A549 (cell line): ENCODE measurements at places on chromosomes 7 and 10.

DNA sequence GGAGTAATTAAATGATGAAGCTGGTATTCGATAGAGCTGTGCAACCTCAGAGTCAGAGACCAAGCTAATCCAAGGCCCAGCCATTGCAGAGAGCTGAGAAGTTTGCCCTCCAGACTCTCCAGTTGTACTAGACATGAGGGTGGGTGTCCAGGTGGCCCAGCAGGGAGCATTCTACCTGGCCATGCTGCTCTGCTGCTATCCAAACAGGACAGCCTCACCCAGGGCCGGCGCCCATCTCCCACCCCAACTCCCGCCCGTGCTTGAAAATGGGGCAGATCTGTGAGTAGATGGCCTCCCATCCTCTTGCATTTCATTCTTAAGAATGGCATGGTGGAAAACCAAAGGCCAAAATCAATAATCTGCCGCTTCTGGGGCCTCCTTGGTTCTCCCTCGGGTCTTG lies 124.2 kb downstream of the TCERG1L start:
- no peak for DNase-seq

GRCh38 chr10:32093650-32094049 lies 37.4 kb upstream of the KIF5B start:
- no peak for DNase-seq

DNA sequence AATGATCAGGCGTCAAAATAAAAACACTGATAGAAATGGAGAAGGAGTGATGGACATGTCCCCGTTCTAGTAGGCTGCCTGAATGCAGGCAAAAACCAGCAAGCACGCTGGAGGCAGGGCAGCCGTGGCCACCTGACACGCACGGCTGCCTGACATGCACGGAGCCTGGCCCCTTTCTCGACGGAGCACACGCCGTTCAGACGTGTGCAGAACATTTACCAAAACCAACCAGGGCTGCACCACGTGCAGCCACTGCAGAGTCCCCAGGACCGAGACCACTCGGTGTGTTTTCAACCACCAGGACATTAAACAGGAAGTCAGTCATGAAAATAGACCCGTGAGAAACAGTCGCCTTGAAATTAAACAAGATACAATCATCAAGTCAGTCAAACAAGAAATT lies 61.9 kb upstream of the NKX6-2 start:
- no peak for DNase-seq

DNA sequence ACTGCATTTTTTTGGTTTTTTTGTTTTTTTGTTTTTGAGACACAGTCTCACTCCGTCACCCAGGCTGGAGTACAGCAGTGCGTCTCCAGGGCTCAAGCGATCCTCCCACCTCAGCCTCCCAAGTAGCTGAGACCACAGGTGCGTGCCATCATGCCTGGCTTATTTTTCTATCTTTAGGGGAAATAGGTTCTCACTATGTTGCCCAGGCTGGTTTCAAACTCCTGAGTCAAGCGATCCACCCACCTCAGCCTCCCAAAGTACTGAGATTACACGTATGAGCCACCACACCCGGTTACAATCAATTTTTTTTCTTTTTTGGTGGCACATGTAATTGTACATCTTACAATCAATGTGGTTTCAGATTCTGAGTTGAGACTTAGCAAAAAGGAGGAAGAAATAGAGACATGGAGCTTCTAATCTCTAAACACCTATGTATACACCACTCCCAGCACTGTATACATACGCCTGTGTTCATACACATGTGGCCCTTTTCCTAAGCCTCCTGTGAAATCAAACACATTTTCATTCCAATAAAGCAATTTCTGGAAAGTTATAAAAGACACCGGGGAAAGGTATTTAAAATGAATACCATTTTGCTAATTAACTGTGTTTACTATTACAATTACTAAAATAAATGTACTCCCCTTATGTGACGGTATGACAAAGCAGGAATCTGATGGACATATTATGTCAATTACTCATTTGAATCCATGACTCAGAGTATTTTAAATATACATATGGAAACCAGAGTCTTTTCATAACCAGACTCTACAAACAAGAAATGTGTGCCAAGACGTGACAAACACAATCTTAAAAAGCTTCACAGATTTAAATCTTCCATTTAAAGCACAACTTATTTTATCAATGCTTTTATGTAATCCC lies 40.9 kb downstream of the SMURF1 start:
- DNase-seq, result peak; percentile 50

DNA sequence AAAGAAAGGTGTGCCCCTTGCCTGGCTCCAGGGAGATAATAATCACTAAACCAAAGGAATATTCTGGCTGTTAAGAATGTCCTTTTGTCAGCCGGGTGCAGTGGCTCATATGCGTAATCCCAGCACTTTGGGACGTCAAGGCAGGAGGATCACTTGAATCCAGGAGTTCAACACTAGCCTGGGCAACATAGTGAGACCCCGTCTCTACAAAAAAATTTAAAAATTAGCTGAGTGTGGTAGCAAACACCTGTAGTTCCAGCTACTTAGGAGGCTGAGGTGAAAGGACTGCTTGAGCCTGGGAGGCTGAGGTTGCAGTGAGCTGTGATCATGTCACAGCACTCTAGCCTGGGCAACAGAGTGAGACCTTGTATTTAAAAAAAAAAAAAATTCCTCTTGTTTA lies 74.1 kb downstream of the HERC4 start:
- no peak for DNase-seq

GRCh38 chr7:149873970-149874643 lies 338 bp downstream of the ATP6V0E2 start:
- no peak for DNase-seq

- peak; percentile 25 for DNase-seq
Observed at GRCh38 chr10:99593312-99593711, 26.9 kb downstream of the SLC25A28 start.

DNA sequence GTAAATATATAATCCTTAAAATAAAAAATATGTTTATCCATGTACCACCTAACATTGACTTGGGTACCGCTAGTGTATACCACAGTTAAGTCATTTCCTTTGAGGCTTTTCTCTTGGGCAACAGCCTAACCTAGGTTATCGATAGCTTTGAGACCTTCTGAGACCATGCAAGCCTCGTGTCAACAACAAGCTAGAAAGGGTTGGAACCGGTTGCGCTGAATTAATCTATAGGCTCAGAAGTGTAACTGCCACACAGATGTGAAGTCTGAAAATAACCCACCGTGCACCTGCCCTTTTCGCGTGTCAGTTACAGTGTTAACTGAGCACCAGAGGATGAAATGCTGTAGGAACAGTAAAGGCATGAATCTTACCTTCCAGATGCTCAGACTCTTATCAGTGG lies 59.8 kb downstream of the ARID5B start:
- DNase-seq, result no peak

DNA sequence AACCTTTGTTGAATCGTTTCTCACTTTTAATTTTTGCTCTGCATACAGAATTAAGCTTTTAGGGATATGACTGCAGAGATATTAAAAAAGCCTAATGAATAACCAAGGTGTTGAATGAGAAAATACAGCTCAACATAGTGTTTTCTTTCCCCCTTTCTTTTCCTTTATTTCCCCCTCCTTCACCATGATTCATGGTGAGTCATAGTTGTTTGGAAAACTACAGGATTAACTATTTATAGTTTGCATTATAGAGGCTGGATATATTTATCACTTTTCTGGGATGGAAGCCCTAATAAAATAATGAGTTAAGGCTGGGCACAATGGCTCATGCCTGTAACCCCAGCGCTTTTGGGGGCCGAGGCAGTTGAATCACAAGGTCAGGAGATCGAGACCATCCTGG lies 115.0 kb downstream of the DNAJB9 start:
- DNase-seq, result no peak

DNA sequence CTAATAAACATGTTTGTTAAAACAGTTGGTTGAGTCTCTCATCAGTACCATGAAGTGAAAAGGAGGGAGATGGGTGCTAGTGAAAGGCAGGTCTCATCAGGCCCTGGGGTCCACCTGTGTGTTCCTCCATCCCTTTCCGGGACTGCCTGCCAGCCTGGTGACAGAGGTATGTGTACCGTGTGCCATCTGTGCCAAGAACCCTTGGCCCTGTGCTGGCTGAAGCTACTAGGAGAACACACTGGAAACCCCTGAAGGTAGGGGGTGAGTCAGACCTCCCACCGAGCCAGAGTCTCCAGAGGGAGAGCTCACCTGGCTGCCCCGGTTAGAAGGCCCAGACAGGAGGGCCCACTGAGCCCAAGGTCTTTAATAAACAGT lies 2.3 kb downstream of the DDIT4 start:
- DNase-seq, result no peak

DNA sequence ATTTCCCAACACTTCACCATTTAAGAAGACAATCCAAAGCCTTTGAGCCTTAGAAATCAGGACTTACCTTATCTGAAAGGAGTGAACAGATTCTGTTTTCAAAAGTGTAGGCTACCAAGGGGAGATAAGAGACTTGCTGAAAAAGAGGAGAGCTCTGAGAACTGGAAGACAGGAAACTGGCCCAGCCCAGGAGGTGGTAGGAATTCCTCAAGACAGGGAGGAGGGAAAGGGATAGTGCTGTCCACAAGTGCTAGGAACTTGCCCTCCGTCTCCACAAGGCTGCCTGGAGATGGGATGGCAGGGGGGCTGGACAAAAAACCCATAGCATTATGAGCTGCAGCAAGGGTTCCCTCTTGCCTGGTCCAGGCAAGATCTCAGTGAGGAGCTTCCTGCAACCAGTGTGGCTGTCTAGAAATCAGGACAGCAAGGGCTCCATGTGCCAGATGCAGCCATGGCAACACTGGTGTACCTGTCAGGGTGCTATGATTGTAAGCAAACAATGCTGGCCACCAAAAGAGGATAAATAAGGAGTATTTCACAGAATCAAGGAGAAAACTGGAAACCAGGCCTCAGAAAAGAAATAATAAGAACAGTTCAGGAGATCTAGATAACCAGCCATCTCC lies 22.7 kb upstream of the FRMD4A start:
- no peak for DNase-seq

DNA sequence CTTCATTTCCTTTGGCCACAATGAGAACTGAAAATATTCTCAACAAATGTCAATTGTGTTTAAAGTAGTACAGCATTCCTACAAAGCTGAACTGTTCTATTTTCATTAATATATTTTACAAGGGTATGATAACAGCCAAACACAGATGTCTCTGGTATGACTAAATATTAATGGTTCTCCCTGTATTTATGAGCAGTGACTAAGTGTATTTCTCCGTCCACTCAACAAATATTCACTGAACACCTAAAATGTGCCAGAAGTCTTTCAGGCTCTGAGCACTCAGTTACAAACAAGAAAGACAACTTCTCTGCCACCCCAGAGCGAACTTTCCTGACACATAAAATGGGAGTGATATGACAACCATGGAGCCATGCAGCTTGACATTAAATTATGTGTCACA lies 135.6 kb downstream of the VPS41 start:
- no peak for DNase-seq

- no peak for DNase-seq
Observed at GRCh38 chr7:112120696-112121217, 85.4 kb downstream of the DOCK4 start.

- no peak for DNase-seq
Observed at GRCh38 chr7:139772115-139772514, 5.7 kb downstream of the HIPK2 start.

GRCh38 chr7:126570845-126571244 lies 681.9 kb downstream of the GRM8 start:
- DNase-seq, result no peak

- DNase-seq, result no peak
Observed at GRCh38 chr10:86486856-86487255, 34.7 kb downstream of the WAPL start.

- DNase-seq, result no peak
Observed at GRCh38 chr10:114337510-114338462, 66.5 kb downstream of the AFAP1L2 start.

DNA sequence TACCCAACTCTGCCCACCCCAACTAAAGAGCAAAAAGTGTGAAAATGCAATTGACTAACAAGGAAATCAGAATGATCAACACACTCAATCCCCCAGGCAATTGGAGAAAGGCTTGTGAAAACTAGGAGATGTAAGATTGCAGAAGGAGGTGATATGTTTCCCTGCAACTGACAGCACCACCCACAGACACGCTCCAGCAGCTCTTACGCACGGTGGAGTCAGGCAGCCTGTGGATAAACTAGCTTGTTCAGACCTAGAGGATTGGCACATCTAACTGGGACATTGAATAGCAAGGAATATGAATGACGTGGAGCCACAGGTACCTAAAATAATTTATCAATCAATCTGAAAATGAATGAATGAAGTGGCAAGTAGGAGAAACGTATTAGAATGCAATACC lies 125.7 kb upstream of the MYO3A start:
- DNase-seq, result no peak

GRCh38 chr7:46855851-46856250 lies 726.1 kb downstream of the TNS3 start:
- DNase-seq, result no peak

DNA sequence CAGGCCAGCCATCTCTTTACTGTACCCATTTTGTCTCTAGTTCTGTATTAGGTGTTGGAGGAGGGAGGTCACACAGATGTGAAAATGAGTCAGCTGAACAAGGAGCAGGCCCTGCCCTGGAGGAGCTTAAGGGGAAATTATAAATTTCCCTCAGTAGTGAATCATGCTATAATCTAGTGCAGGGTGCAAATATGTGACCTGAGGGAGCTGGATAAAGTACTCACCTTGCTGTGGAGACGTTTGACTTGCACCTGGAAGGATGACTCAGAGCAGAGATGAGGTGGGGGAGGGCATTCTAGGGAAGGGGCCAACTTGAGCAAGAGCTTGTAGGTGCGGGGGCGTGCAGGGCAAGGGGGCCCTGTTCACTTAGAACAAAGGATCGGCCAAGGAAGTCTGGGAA lies 610.6 kb downstream of the SDK1 start:
- DNase-seq, result no peak

DNA sequence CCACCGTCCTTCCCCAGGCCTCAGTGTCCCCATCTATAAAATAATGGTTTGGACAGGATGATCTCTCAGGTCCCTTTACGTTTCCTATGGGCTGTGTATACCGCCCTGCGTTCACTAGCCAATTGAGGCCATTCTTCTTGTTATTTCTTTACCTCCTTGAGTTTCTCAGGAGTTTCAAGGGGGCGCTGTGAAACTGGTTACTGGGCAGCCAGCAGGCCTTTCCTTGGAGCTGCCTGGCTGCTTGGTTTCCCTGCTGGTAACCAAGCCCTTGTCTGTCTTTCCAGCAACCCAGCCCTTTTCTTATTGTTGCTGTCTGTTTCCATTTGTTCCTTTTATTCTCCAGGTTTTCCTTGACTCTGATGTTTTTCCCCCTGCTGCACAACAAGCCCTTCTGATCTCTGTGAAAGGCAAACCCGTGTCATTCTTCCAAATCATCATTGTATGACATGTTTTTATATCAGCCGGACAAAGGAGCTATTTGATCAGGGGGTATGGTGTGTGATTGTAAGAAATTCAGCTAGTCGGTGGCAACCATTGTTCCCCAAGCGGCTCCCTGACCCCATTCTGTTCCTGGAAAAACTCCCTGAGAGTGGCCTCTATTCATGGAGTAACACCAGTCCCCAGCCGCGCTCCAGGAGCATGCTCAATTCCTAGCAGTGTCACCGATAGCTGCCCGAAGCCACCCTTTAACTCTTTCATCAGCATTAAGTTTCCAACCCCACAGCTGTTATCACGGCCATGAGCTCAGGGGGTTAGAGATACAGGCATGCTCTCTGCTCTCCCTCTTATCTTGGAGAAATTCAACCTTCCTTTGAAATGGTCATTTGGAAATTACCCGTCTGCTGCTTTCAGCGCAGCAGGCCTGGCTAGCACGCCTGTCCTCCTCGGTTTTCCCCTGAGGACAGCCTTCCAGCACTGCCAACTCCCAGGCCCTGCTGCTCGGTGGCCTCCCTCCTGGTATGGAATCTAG lies 26.6 kb downstream of the FGF8 start:
- no peak for DNase-seq
